NCI-H1694 treated with DMSO at 0.1 percent for 48 hours (cell line): ENCODE measurements at places on chromosomes 2 and 18.
A peak's percentile ranks its signal among the peaks of the same experiment; 100 is the strongest.

DNA sequence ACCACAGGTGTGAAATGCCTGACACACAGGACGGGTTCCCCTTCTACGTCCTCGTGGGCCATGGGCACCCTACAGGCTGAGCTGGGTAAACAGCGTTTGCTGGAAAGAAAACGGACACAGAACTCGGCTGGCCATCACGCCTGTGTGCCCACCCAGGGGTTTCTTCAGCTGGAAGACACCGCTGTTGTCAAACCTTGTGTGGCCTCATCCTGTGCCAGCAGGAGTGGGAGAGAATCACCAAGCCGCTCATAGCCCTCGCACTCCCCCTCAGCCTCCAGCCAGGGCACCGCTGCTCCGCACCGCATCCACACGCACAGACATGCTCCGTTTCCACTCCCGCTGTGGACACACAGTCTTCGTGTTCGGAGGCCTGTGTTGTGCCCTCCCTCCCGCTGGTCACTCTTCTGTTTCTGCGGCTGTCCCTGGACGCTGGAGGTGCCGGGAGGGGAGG is 161.4 kb downstream of the PXDN start:
- DNase-seq = no peak

DNA sequence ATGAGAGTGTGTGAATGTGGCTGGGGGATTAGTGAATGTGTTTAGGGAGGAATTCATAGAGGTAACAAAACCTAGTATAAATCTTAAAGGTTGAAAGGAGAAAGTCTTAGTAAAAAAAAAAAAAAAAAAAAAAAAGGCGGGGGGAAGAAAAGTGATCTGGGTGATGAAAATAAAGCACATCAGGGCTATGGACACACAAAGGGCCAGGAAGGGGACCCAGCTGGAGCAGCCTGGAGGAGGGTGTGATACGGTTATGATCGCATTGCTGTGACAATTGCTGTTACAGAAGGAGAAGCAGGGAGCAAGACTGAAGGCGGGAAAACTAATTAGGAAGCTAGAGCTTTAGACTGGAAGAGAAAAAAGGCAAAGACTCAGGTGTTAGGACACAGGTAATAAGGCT is 85.4 kb downstream of the DLGAP1 start:
- DNase-seq = no peak

- DNase-seq = no peak
Measured at GRCh38 chr2:30707304-30707903, 99.8 kb downstream of the CAPN13 start.

DNA sequence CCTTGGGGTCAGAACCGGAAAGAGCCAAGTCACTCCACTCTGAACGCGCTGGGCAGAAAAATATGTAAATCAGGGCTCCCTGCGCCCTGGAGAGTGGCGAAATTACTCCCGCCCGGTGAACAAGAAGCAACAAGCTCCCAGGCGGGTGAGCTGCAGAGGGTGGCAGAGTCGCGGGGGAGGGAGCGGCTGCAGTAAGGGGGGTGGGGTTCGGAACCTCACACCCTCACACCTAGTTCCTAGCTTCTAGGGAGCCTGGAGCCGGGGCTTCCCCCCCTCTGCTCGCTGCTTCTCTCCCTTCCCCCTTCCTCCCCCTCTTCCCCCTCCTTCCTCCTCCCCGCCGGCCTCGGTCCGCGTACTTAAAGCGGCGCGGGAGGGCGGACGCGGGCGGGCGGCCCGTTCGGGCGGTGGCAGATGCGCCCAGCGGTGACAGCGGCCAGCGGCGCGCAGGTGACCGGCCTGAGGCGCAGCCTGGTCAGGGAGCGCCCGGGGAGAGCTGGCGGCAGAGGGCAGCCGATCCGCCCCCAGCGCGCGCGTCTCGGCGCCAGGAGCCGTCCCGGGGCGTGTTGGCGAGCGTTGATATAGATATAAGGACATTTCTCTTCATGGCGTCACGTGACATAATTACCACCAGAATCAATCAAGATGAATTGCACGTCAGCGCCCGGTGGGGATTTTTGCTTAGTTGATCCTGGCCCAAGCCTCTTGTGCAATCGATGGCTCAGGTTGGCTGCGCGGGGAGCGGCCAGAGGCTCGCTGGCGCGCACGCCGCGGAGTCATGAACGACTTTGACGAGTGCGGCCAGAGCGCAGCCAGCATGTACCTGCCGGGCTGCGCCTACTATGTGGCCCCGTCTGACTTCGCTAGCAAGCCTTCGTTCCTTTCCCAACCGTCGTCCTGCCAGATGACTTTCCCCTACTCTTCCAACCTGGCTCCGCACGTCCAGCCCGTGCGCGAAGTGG is at the start of gene HOXD11:
Gene HOXD11 (plus strand): TSS at position 700 of the 959 bp plus-strand sequence. CDS start 76 bp downstream, at position 776.
- peak; percentile 41 for DNase-seq

- DNase-seq = peak; percentile 17
Measured at GRCh38 chr2:8380566-8380965, 301.3 kb upstream of the ID2 start.

- DNase-seq = no peak
Measured at GRCh38 chr2:98012561-98012991, 16.8 kb upstream of the TMEM131 start.

DNA sequence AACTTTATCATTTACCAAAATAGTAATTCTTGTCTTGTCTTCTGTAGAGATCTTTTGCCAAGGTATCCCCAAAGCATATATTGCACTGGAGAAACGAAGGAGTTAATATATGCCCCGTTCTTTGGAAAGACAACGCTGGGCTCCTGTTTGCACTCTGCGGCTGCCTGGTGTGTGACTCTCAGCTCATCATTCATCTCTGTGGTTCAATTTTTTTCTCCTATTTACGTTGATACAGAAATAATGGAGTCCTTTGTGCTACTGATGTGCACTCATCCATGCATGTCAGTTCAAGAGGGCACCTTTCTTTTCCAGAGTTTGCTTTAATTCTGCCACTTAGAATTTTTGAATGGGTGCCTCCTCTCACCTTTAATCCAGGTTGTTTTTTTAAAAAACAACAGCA is 655.5 kb downstream of the DCDC2C start:
- no peak for DNase-seq

DNA sequence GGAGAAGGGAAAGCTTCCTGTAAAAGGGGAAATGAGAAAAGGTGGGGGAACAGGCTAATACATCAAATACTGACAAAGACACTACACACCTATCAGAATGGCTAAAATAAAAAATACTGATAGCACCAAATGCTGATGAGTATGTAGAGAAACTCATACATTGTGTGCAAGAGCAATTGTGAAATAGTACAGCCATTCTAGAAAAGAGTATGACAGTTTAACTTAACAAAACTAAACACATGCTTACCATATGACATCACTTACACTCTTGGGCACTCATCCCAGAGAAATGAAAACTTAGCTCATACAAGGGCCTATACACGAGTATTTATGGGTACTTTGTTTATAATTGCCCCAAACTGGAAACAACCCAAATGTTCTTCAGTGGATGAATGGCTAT is 53.4 kb downstream of the ZNF638 start:
- DNase-seq = no peak

DNA sequence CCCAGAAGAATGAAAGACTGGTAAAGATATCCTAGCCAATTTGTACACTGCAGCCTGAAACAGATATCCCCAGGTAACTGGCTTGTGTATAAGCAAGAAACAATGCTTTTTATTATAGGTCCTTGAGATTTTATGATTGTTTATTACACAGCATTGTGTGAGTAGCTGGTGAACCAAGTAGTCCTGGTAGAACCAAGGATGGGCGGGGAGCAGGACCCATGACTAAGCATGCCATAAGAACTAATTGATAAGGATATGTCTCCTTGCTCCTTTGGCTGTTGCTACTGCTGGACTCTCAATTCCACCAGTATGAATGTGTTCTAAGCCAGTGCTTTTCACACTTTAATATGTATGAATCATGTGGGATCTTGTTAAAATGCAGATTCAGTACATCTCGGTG is 12.3 kb upstream of the ALMS1 start:
- DNase-seq = no peak

DNA sequence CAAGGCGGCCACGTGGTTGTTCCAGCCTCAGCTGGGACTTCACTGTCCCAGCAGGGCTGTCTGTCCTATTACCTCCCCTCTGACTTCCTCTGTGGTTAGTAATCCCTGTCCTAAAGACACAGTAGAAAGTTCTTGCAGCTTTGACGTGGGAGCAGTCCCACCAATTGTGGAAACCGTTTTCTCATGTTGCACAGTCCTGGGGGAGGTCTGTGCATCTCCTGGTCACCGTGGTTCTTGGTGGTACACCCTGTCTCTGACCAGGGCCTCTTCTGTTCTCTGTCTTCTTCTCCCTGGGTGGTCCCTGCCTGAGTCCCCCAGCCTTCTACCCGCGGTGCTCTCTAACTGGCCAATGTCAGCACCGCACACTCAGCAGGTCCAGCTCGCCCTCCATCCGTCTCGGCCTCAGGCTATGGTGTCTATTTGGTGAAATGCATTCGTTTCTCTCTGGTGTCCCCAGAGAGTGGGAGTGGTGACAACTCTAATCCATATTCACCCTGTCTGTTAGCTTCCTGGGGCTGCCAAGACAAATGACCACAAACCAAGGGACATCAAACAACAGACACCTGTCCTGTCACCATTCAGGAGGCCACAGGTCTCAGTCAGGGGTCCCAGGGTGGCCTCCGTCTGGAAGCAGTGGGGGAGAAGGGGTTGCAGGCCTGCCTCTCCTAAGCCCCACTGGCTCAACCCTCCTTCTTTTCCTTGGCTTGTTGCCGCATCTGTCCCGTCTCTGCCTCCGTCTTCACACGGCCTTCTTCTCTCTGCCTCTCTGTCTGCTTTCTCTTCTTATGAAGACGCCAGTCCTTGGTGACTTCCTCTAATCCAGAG is 99.8 kb downstream of the SH3BP4 start:
- no peak for DNase-seq

GRCh38 chr2:96501471-96501874 is 3.7 kb downstream of the NEURL3 start:
- no peak for DNase-seq

DNA sequence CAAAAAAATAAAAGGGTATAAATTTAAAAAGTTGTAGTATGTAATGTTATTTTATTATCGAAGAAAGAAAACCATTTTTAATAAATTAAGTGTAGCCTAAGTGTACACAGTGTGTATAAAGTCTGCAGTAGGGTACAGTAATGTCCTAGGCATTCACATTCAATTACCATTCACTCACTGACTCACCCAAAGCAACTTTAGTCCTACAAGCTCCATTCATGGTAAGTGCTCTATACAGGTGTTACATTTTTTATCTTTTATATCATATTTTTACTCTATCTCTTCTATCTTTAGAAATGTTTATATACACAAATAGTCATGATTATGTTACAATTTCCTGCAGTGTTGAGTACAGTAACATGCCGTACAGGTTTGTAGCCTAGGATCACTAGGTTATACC is 59.5 kb downstream of the RABL2A start:
- DNase-seq = no peak

DNA sequence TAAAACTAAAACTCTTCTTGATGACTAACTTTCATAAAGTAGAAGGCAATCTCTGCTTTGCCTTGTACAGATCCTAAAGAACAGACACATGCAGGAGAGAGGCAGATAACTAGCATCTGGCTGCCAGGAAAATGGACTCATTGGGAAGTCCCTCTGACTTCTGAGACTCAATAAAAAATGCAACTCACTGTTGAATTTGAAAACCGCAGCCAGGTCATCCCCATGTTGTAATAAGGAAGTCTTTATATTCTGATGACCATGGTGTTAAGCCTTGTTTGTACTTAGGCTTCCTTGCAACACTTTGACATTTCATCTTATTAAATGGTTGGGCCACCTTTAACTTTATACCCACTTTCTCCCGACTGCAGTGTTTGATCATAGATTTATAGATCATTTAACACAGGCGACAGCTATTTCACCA is 375.1 kb upstream of the KCNH7 start:
- no peak for DNase-seq

DNA sequence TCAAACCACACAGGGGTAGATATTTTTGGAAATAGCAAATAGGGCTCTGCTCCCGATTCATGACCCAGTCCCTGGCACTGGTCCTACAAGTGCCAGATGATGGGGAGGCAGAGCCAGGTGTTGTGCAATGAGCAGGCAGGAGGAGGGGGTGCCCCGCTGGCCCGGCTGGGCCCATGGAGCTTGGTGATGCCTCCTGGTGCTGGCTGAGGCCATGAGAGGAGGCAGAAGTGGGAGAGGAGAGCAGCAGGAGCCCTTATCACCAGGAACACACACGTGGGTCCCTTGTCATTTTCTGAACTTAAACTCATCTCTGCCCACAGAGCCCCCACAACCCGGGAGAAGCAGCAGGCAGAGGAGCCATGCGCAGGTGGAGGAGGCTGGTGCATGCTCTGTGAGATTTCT is 90.5 kb upstream of the MAPK4 start:
- peak; percentile 80 for DNase-seq

- no peak for DNase-seq
Measured at GRCh38 chr2:191878548-191879279, 31.8 kb upstream of the CAVIN2 start.

GRCh38 chr2:224596289-224596688 is 11.1 kb upstream of the CUL3 start:
- no peak for DNase-seq

DNA sequence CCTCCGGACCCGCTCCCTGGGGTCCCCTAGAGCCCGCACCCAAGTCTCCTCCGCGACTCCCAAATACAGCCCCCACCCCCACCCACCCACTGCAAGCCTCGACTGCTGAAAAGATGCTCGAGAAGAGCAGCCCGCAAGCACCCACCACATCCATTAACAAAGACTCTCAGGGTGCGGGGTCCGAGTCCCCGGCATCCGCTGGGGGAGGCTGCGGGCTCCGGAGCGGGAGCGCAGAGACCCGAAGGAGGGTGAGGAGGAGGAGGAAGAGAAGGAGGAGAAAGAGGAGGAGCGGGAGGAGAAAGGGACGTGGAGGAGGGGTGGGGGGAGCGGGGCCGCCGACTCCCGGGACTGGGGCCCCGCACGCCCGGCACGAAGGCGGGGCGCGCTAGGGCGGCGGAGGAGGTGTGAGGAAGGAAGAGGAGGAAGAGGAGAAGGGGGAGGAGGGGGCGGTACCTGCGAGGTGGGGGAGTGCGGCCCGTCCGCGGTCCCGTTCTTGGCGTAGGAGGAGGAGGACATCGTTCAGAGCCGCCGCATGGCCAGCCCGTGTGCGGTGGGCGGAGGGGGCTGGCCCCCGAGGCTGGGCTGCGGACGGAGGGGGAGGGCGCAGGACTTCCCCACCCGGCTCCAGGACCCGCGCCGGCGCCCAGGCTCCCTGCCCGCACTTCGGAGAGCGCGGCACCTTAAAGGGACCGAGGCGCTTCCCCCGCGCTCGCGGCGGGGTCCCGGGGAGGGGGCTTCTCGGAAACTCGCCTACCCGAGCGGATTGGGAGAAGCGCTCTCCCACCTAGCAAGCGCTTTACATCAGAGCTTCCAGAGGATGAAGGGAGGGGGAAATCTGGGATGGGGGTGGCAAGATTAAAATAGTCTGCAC is at the start of gene CACNB4:
Gene CACNB4 (minus strand): TSS at position 549 of the 871 bp plus-strand sequence.
- DNase-seq = no peak

DNA sequence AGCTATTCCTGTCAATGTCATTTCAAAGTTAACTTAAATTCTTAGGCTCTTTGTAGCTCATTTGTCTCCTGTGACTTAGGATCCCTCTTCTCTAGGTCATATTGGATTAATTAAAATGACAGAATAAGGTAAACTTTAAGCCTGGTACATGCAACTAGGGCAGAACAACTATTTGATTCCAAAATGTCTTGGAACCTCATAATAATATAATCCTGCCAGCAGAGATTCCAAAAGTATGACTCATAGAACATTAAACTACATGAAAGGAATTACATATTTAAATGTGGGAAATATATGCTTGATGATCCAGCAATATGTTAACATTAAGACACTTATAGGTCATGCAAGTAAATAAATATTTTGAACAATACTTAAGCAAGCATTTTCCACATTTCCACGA is 63.3 kb downstream of the COL3A1 start:
- no peak for DNase-seq

GRCh38 chr2:161116509-161116908 is 43.7 kb upstream of the TANK start:
- no peak for DNase-seq
